PC-9 (cell line): ENCODE measurements at places on chromosomes 7 and 10.
A peak's percentile ranks its signal among the peaks of the same experiment; 100 is the strongest.

DNA sequence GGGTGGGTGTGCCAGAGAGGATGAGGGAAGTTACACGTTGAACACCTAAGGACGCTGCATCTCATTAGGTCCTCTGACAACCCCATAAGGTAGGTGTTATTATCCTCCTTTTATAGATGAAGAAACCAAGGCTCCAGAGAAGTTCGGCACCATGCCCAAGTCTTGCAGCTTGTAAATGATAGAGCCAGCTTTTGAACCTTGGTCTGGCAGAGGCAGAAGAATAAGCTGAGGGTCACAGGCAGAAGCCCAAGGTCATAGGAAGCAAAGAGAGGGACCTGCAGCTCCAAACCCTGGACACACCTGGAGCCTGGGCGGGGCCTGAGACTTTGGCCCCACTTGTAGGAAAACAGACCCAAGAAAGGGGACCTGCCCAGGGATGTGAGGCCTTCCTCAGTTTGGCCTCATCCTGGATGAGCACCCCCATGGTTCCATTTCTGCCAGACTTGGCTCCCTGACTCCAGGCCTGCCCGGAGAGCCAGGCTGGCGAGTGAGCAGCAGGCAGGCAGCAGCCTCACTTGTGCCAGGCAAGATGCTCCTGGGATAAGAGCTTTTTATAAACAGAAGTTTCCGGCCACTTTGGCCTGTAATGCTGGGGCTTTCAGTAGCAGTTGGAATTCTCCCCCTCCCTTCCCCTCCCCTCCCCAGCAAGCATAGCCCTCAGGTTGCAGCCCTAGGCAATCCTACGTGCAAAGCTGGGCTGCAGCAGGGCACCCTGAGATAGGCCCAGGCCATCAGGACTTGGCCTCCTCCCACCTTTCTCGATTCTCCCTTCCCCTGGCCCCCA, 2.4 kb downstream of the KCNH2 start:
- no peak for DNase-seq

DNA sequence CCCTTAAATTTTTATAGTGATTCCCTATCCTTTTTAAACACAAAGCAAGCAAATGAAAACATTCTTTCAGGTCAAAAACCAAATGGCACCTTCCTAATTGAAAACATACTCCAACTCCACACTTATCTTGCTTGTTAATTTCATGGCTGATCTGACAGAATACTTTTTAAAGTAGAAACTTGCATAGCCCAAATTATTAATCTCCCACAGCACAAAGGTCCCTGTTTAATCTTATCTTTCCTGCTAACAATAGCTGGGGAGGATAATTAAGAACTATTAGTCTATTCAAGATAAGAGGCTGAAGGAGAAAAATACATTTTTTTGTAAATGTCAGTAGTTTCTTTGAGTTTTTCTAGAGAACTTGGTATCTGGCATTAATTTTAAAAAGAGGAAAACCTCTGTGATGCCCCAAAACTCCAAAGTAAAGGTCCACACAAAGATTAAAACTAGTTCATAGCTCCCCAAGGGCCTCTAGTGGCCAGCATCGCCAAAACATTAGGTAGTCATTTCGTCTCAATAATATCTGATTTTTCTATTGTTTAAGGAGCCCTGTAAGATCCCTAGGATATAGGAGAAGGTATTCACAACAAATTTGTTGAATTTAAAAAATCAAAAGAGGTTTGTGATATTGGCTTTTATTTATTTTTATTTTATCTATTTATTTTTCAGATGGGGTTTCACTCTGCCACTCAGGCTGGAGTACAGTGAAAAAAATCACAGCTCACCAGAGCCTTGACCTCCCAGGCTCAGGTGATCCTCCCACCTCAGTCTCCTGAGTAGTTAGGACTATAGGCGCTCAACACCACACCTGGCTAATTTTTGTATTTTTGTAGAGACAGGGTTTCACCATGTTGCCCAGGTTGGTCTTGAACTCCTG, 14.7 kb downstream of the CDNF start:
- no peak for DNase-seq

- no peak for DNase-seq
These were observed 150.2 kb downstream of the REEP3 start for GRCh38 chr10:63671317-63671937.

DNA sequence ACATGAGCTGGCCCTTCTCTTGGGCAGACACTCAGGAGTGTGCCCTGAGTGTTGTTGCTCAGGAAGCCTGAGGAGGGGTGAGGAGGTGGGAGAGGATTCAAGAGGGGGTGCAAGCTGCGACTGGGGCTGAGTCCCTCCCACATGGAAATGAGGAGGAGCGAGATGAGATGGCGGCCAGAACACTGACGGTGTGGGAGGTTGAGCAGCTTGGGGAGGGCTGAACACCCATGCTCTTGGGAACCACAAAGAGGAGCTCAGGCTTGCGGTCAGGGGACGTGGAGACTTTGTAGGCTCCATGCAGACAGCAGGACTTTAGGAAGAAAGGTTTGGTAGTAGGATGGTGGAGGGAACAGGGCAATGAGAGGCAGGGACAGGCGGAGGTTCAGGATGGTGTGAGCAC, 163.2 kb upstream of the SHH start:
- no peak for DNase-seq

GRCh38 chr7:13687500-13687899, 302.0 kb downstream of the ETV1 start:
- DNase-seq, result no peak

GRCh38 chr7:16189026-16189715, 232.2 kb downstream of the CRPPA start:
- no peak for DNase-seq

DNA sequence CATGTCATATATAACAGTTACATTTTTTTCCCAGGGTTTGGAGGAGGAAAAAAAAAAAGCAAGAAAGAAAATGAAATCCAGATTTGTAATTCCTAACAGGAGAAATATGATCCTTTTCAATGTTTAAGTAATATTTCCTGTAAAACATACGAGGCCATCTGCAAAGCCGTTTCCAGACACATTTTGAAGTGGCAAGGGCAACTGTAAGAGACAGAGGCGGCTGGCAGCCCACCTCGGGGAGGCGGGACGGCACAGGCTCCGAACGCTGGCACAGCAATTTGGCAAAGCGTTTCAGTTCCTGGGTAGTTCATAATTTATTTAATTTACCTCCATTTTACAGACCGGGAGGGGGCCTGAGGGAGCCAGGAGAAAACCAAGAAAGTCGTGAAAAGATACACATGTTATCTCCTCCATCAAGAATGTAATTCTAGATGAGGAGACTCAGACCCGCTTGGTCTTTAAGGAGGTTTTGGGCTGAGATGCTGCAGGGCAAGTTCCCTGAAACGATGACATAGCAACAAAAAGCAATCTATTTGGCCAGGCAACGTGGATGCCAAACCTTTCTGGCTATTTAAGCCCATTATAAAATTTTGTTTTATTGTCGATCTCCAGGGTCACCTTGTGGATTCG, 448.5 kb upstream of the MKI67 start:
- no peak for DNase-seq

- DNase-seq, result no peak
These were observed 6.3 kb upstream of the CACNA2D1 start for GRCh38 chr7:82449910-82450309.

DNA sequence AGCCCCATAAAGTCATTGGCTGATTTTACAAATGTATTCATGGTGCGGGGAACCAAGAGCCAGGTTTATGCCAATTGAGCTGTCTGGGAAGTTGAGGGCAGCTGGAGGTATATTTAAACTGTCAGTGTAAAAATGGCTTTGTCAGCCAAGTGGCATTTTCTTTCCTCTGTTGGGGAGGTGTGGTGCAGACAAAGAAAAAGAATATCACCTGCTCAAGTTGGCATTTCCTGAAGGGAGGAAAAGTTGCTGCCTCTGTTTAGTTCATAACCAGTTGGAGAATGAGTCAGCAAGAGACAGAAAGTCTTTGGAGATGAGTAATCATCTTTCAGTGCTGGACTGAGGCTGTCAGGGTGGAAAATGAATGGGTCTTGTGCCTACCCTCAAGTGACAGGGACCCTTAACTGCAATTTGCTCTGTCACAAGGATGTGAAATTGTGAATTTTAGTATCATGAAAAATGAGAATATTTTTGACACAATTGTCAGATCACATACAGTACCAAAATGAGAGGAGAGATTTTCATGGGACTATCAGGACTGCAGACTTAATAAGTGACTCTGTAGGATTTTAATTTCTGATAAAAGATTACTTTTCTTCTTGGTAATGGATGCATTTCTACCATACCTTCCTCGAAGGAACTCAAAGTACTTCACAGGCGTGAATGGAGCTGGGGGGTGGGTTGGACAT, 137.3 kb downstream of the ANLN start:
- DNase-seq, result peak; percentile 59

GRCh38 chr7:91846436-91846835, 34.1 kb downstream of the MTERF1 start:
- DNase-seq, result no peak

- DNase-seq, result no peak
These were observed 40.3 kb downstream of the PTPRE start for GRCh38 chr10:127947211-127947610.

DNA sequence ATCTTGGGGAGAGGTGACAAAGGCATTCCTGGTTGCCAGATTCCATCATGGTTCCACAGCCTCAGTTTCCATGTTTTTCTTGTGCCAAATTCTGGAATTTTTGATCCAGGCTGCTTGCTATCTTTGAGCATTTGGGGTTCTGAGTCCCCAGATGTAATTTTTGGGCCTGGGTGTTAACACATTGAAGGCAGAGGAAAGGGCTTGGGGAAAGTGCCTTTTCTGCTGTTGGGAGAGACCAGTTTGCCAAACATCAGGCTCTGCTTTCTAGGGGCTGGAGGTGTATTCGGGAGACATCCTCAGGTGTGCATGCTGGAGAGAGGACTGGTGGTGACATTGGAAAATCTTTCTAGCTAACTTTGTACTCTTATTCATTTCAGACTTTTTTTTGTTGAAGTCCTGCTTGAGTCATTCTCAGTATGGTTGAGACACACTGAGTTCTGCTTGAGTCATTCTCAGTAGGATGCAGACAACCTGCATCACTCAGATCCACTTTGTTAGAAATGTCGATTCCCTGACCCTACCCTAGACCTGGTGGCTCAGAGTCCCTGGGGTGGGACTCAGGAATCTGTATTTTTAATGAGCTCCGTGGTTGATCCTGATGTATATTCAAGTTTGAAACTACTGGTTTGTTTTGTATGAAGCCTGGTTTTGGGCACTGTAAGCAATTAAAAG, 101.0 kb downstream of the LRMDA start:
- DNase-seq, result peak; percentile 62

- no peak for DNase-seq
These were observed 188.0 kb downstream of the GRID1 start for GRCh38 chr10:86178401-86179152.

- no peak for DNase-seq
These were observed 28.0 kb downstream of the NIPSNAP2 start for GRCh38 chr7:55992346-55992745.

GRCh38 chr7:116211913-116212596, 1.7 kb downstream of the TES start:
- DNase-seq, result no peak

GRCh38 chr7:114598946-114599345, 184.3 kb downstream of the FOXP2 start:
- no peak for DNase-seq

- DNase-seq, result no peak
These were observed 57.2 kb downstream of the FAM171A1 start for GRCh38 chr10:15313843-15314242.

- DNase-seq, result no peak
These were observed 133.1 kb downstream of the TFPI2 start for GRCh38 chr7:93757426-93757825.

DNA sequence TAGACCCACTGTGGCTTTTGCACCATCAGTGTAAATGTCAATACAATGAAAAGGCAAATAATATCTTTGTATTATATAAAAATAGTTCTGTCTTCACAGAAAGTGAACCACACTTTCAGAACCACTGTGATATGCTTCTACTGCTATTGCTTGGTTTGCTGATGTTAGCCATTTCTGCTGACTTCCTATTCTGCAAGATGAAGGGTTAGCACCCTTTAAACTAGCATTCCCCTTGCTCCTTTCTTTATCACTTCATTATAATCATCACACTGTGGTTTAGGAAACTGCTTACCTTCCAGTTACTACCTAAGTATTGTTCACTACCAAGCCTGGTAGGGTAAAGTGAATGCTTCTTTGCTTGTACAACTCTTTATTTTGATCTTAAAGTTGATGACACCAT, 29.2 kb downstream of the MYPN start:
- DNase-seq, result no peak

DNA sequence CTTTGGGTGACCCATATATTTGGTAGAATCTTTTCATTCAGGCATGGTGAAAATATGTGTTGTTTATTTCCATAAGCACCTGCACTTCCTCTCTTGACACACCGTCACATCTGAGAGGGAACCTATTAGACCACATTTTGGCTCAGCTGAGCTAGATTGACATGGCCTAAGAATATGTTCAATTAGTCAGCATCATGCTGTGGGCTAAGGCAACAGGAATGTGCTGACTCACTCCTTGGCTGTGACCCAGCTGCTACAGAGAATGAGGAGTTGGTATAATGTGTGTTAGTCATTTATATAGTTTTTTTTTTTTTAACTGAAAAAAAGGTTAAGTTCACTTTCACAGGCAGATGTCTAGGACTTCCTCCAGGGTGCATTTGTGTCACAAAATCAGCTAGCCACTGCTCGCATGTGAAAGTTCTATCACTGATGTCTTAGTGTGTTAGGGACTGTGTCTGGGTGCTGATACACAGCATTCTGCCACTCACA, 180.6 kb downstream of the SEMA3E start:
- peak; percentile 95 for DNase-seq

- DNase-seq, result peak; percentile 52
These were observed 233.6 kb downstream of the SNX13 start for GRCh38 chr7:17706734-17707133.

GRCh38 chr10:95229724-95230627, 35.9 kb downstream of the ACSM6 start:
- DNase-seq, result peak; percentile 48

DNA sequence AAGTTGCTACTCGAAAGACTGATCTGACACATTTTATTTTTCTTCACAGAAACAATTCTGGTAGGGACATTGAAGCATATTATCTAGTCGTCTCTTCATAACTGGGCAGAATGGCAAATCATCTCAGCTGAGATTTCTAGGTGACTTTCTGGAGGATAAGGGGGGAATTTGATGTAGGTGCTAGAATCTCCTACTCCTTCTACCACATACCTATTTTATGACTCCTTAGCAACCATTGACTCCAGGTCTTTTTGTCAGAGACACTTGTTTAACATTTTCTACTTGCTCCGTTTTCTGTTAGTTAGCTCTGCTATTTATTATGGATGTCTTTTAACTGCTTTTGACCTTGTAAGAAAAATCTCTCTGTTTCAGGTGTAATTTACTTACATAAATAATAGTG, 380.9 kb upstream of the SEMA3C start:
- DNase-seq, result no peak

- DNase-seq, result no peak
These were observed 6.5 kb downstream of the CPVL start for GRCh38 chr7:29139796-29140195.

GRCh38 chr10:120990831-120991230, 139.7 kb downstream of the WDR11 start:
- no peak for DNase-seq
